AG09309 (cell line): ENCODE measurements at places on chromosomes 3 and 15.

GRCh38 chr3:186459108-186459467 is 85.1 kb downstream of the CRYGS start:
- no peak for DNase-seq

DNA sequence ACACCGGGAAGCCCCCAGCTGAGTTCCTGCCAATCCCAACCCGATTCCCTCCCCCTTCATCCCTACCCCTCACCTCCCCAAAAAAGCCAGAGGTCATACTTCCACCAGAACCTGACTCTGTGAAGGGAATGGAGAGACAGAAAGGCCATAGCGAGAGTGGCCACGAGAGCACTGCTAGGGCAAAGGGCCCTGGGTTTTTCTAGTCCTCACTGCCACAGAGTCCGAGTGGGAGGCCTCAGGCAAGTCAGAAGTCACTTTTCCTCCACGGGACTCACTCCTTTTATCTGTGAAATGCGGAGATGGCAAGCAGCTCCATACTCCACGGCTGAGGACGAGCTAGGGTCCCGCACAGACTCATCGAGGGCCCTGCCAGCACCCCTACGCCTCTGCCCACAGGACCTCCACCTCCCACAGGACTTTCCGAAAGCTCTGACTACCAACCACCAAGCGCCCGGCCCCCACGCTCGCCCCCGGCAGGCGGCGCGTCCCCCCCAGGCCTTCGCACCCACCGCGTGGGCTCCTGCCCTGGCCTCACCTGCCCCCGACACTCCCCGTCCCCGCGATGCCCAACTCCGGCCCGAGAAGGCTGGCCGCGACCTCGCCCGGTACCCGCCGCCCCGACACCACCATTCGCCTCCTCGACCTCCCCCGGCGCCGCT is 792 bp downstream of the ATP13A3 start:
- no peak for DNase-seq

GRCh38 chr3:158522221-158523136 is 48.5 kb upstream of the MLF1 start:
- DNase-seq: peak; percentile 31

DNA sequence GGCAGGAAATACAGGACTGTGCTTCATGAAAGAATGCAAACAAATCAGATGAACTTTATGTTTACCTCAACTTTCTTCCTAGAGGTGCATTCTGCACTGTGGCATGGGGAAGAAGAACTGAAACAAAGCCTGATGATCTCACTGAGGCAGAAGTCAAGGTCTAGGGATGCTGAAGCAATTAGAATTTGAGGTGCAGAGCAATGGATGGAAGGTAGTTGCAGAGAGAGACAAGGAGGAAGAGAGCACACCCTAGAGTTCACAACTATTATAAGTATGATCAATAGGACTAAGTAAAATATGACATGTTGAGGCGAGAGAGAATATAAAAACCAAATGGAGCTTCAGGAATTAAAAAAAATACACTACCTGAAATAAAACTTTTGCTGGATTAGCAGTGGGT is 420.1 kb downstream of the EDEM1 start:
- no peak for DNase-seq

DNA sequence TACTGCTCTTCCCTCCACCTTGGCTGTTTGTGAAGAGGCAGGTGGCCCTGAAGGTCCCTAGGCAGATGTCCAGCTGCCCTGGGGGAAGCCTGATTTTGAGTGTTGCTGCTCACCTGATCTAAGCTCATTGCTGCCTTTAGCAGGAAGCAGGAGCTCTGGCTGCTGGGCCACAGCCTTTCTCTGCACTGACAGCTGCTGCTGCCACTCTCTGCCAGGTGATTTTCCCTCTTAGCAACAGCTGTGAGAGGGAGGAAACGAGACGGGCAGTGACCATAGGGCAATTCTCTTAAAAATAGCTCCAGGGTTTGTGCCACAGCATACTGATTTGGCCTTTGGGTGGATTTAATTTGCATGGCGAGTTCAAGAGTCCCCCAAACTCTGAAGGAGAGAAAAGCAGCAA is 415.8 kb upstream of the SEMA6D start:
- no peak for DNase-seq

DNA sequence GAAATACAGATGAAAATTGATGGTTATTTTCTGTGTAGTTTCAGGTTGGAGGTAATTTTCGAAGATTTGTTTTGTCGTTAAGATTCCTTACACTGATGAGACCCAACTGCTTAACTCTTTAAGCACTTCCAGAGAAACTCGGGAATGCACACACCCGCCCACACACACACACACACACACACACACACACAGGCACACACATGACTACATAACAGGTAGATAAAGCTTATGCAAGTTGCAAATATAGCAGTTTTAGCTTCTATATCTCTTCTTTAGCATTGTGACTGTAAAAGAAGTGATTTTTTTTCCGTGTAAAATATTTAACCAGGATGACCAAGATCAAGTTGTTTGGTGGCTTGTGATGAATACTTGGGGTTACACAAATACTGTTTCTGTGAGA is 294.9 kb upstream of the NR2F2 start:
- DNase-seq: no peak

GRCh38 chr15:74303741-74304309 is 63.6 kb downstream of the CYP11A1 start:
- no peak for DNase-seq

DNA sequence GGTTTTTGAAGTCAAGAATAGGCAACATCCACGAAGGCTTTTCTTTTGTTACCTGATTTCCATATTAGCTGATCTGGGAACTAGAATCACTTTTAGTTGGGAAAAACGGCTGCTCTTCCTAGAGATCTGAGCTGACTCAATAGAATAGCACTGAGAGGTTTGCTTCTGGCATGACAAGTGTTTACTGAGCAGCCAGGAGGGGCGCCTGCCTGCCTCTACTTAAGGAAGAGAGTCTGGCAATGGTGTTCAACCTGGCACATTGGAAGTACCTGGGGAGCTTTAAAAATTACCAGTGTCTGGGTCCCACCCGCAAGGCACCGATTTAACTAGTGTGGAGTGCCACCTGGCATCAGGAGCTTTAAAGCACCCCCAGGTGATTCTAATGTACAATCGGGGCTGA is 34.4 kb downstream of the FAM43A start:
- no peak for DNase-seq

DNA sequence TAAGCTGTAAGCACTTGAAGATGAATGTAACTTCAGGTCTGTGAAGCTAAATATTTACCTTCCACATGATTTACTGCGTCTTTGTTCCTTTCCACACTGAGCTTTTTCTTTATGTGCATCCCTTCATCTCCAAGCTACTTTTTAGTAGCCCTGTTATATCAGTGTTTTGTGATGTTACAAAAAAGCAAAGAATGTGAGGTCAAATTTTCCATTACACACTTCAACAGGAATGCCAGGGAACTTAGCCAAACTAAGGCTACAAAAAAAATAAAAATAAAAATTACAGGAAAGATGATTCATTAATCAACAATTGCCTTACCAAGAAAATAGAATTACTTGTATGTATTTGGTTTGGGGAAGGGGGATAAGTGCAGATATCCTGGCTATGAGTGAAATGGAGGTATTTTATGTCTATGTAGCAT is 73.0 kb downstream of the FILIP1L start:
- DNase-seq: peak; percentile 76

DNA sequence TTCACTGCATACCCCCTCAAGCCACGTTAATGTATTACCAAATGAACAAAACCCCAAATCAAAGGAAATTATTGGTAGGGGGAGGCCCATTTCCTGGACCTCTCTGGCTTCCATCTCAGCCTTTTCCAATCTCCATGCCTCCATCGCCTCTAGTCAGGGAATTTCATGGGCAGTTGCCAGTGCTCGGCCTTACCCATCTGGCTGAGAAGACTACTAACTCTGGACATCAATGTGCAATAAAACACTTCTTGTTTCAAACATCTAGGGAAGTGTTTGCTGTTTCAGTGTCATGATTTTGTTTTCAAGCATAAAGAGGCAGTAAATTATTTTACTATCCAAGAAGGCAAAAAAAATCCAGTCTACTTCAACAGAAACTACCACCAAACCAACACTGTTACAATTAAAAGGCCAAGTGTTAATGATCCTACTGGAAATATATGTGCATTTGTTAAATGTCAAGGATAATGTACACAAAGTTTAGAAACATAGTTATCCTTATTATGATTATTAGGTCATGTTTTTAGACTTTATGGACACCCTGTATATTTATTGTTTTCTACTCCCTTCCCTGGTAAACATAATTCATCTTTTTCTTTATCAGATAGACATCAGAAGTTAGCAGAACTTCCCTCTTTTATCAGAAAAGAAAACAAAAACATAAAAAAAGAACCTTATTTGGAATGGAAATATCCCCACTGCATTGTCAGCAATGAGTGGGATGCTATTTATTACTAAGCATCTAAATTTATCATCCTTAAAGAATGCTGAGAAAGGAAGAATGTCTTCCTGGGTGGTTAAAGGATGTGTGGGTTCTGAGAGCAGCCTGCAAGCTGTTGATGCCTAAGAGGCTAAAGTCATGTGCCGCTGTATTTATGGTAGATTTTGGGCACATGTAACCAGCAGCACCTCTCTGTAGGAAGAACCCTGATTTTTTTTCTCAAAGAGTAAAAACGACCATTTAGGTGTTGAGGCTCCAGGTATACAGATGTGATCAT is 15.2 kb downstream of the LDHAL6B start:
- DNase-seq: peak; percentile 64

GRCh38 chr3:79086514-79086913 is 681.3 kb downstream of the ROBO1 start:
- DNase-seq: peak; percentile 25

DNA sequence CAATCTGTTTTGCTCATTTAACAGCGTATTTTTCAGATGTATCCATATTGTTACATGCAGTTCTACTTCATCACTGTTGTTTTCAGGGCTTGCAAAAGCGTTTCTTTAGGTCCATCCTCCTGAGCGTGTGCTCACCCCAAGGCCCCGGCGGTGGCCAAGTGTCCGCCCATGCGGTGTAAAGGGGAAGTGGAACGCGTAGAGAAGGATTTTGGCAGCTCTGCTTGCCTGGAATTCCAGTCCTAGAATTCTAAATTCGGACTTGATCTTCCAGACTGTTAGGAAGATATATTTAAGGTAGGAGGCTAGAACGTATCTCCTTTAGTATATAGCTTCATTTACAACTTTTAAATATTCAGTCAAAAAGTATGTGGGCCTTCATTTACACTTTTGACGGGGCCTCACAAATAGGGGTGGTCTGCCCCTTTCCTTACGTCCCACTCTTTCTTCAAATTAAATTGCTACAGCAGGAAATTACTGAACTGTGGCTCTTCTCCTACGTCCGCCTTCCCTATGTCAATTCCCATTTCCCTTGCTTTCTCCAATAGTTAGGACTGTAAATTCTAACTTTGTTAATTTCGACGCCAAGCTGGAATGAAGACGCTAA is 609 bp upstream of the TBC1D23 start:
- no peak for DNase-seq

DNA sequence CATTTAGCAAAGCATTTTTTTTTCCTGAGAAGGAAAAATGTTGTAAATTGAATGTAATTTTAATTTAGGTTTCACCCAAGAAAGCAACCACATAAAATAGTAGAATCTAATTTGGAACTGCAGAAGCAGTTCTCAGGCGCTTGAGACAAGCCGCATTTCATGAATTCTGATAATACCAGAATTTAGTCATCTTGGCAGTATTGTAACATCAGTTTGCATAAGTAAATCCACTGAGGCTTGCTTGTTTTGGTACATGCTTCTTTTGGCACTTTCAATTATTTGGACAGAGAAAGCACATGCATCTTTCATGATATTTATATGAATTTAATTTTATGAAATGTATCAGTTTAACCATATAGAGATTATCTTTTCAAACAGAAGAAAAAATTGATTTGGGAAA is 389.7 kb upstream of the ROBO1 start:
- no peak for DNase-seq

GRCh38 chr15:29713784-29714183 is 108.5 kb downstream of the TJP1 start:
- DNase-seq: no peak

DNA sequence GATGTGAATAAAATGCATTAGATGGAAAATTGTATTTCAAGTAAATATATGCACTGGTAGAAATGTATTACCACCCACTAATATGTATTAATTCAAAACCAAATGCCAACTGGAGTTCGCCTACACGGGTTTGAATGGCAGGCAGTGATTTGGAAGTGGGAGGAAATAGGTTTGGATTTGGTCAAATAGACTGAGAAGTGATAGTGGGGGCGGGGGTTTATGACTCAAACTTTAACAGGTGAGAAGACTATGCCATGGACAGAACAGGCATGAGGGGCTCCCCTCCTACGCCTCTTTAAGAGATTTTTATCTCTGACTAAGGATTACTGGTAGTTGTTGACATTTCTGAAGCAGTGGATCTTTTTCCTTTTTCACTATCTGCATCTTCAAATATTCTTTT is 677.8 kb downstream of the NTRK3 start:
- DNase-seq: no peak

DNA sequence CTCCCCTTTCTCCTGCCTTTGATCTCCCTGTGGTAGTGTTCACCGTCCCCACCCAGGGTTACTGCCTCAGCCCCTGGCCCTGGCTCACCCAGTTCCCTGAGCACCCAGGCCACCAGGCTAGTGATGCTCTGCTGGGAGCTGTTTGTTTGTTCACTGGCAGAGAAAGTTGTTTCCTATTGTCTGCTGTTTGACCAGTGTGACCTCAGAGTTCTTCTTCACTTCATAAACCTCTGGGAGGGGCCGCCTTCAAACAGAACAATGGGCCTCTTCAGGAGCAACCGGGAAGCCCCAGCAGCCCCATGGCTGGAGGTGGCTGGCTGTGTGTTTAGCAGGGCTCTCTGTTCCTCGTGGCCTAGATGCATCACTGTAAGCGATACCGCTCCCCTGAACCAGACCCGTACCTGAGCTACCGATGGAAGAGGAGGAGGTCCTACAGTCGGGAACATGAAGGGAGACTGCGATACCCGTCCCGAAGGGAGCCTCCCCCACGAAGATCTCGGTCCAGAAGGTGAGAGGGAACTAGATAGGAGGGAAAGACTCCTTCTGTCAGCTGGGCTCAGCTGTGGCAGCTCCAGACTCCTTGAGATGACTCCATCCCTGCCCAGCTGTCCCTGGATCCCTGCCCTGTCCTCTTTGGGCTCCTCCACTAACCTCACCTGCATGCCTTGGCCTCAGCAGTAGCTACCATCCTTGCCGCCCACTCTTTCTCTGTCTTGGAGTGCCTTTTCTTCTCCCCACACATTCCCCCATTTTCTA is 3.4 kb downstream of the CLK3 start:
- no peak for DNase-seq

DNA sequence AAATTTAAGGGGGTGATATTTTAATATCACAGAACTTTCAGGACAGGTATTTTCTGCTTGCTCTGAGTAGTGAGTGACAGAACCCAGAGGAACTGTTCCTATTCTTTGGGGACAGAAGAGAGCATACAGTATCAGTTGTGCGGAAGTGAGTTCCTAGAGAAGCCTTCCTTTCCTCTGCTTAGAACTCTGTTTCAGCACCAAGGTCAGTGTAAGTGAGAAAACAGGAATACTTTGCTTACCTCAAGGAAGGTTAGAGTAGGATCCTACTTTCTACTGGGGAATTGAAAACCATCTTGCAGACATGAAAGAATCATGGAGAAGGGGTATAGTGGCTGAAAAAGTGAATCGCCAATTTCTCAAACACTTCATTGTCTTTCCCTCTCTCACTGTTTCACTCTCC is 542.4 kb downstream of the SQOR start:
- DNase-seq: no peak
